RKO (cell line): ENCODE measurements at places on chromosomes 11 and 22.

DNA sequence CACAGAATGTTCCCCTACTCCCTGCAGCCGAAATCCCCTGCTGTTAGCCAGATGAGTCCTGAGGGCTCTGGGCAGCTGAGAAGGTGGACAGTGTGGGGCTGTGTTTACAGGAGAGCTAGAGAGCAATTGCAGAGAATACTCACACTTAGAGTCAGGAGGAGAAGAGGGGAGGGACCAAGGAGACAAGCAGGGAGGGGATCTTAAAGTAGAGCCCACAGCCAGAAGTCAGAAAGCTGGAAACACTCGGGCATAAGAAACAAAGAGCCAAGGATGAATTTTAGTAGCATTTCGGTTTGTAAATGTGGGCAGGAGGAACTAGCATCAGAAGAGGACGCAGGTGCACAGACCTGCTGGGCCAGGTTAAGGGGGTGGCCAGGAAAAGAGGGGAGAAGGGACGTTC, 1435.9 kb downstream of the BRD1 start:
- DNase-seq = no peak

DNA sequence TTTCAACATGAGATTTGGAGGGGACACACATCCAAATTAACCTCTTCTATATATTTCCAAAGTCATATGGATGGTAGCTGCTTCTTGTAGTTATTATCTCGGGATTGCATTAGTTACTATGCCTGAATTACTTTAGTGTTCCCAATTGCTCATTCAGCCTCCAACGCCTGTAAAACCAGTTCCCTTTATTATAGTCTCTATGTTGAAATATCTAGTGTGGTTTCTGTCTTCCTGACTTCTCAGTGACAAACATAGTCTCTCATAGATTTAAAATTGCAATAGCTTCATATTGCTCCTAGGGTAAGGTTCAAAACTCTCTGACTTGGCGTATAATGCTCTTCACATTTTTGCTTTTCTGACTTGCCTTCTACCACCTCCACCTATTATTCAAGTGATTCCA, 366.4 kb downstream of the CASP12 start:
- no peak for DNase-seq

DNA sequence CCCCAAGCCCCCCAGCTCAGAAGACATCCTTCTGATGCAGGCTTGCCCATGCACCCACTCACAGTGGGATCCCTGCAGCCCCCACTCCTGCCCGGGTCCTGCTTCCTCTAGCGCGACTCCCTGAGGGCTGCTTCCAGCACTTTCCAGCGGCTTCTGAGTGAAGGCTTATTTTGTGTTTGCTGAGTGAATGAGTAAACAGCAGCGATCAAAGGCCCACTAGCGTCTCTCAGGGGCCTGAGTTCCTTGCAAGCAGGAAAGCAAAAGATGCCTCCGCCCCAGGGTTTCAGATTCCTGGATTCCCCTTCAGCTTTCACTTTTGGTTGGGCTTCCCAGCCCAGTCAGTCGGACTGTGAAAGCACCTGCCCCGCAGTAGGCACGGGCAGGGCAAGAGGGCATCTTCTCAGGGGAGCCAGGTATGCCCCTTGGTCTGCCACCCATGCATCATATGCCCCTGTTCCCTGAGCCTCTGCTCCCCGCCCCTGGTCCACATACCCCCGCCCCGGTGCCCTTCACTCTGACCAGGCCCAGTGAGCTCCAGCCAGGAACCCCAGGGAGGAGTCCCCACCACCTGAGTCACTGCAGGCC, 9.2 kb downstream of the FADD start:
- no peak for DNase-seq

- no peak for DNase-seq
These were observed 8.4 kb downstream of the LRRC74B start for GRCh38 chr22:21054046-21054713.

- DNase-seq = no peak
These were observed at the start of gene PANX2 for GRCh38 chr22:50170453-50171318. TSS of gene PANX2 (plus strand) at chr22:50170731. CDS start at chr22:50170731, 0 bp downstream.
